Aorta (tissue), 5 donors: ENCODE measurements at places on chromosomes 5 and 9. TPM values are rescaled to one million over a fixed set of nuclear protein-coding genes. Genes with fewer than 3 reads are reported as not detected.

- no peaks in the 10 kb centered on the region for H3K4me1 ChIP-seq
- H3K4me3 ChIP-seq = no peak overlapping the region
- H3K27ac ChIP-seq = no peak overlapping the region
- peaks cover 2% of the 10 kb centered on the region for H3K27me3 ChIP-seq
- DNase-seq = no peak
Observed at GRCh38 chr5:169765176-169765996, 128.3 kb downstream of the DOCK2 start.

The HARS2 gene
- total RNA-seq = 33.0 TPM

The CNOT6 gene
- 17.6 TPM for total RNA-seq

The GALNT12 gene
- 3.3 TPM for total RNA-seq

GRCh38 chr5:102664616-102665335, 90.3 kb upstream of the PAM start:
- H3K4me3 ChIP-seq = no peak overlapping the region
- no peaks in the 10 kb centered on the region for H3K27me3 ChIP-seq
- no peaks in the 10 kb centered on the region for H3K36me3 ChIP-seq
- DNase-seq = no peak
- no peak overlapping the region for H3K27ac ChIP-seq

DNA sequence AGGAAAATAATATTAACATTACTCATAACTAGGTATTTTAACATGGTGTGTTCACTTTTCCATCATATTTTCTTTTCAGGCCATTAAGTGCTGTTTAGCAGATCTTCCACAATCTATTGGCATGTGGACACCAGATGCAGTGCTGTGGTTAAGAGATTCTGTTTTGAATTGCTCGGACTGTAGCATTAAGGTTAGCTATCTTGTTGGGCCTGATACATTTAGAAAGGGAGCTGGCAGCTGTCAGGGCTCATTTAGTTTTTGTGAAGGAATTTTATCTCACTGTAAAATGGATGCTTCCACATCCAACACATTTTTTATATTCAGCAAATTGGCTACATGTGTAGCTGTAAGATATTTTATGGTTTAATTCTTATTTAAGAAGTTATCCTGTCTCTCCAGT, 20.7 kb upstream of the TMOD1 start:
- H3K27ac ChIP-seq = no peak overlapping the region
- H3K4me3 ChIP-seq = no peak overlapping the region
- no peak for DNase-seq

DNA sequence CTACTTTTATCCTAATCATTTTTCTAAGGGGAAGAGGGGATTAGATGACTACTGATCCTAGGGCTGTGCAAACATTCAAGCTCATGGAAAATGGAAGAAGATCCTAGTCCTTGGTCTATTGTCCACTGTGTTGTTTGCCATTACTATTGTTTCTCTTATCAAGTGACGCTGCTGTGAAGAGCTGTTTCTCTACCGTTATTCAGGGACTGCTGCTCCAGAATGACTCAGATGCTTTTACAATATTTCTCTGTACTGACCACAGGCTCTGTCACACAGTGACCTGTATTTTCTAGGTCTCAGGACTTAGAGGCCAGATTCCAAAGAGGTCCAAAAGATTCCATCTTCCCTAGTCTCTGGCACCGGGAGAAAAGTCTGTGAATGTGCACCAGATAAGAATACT, 159.5 kb upstream of the CHD1 start:
- no peaks in the 10 kb centered on the region for H3K4me1 ChIP-seq
- H3K27ac ChIP-seq = no peak overlapping the region
- H3K4me3 ChIP-seq = no peak overlapping the region
- no peak for DNase-seq
- H3K27me3 ChIP-seq = no peaks in the 10 kb centered on the region
- no peaks in the 10 kb centered on the region for H3K36me3 ChIP-seq

The SLC6A18 gene
- not detected for total RNA-seq

DNA sequence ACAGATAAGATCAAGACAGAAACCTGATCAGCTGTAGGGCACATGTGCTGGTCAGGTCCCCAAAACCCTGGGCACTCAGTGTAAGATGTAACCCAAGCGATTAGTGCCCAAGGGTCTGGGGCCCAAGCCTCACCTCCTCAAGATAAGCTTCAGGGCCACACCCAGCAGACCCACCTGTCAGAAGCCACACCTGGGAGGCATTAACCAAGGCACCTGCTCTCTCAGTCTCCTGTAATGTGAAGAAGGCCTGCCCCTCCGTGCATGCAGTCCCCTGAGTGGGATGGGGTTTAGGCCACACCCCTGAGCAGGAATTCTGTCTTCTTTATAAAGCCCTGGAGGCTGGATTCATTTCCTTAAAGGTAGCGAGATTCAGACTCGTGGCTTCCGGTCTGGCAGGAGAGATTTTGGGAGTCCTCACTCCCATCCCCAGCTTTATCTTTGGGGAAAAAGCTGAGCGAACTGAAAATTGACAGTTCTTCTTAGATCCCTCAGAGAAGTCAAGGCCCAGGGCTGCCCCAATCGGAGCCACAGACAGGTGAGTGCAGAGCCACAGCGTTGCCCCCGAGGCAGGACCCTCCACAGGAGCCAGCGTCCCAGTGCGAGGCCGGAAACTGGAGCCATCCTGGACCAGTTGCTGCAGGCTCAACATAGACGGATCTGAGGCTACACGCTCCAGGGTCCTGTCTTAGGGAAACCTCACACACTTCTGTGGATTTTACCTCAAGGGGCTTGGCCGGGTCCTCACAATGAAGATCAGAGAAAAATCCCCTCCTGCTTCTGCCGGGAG, 357.6 kb upstream of the IRX4 start:
- no peak overlapping the region for H3K27ac ChIP-seq
- H3K27me3 ChIP-seq = no peaks in the 10 kb centered on the region
- DNase-seq = no peak
- no peak overlapping the region for H3K4me3 ChIP-seq

DNA sequence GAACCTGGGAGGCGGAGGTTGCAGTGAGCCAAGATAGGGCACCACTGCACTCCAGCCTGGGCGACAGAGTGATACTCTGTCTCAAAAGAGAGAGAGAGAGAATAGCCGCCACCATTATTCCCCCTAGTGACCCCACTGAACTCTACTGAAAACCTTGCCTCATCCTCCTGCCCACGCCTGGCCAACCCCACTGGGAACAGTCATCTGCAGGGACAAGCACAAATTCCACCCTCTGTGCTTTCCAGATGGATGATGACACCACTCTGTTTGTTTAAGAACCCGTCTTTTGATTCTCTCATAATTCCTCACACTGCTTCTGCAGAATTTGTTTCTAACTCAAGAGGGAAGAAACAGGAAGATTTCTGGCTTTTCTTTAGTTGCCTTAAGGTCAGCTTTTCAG, 12.2 kb downstream of the BHMT2 start:
- H3K27me3 ChIP-seq = no peaks in the 10 kb centered on the region
- H3K36me3 ChIP-seq = peaks cover 1% of the 10 kb centered on the region
- H3K4me1 ChIP-seq = no peaks in the 10 kb centered on the region
- no peak overlapping the region for H3K4me3 ChIP-seq
- no peak overlapping the region for H3K27ac ChIP-seq

The DELE1 gene
- 75.5 TPM for total RNA-seq

DNA sequence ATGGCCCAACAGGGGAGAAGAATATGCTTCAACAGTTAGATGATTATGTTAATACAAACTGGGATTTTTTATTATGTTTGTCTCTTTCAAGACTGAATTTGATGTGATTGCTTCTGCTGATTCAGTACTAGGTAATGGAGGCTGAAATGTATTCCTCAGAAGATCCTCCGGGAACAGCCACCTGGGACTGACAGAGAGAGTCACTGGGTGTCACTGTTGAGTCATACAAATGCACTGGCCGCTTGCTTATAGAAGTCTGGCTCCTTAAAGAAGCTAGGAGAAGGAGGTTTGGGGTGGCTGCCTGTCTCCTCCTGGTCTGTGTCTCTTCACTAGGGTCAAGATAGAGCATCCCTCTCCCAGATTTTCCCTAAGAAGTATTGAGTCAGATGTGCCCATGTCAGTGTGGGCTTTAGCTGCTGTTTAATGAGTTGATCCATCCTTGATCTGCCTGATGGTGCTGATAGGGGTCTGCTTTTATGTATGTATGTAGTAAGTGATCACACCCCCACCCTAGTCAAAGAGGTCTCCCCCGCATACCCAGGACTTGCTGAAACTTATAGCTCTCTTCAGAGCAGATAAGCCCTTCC, 773.4 kb downstream of the BRINP1 start:
- H3K4me1 ChIP-seq = no peaks in the 10 kb centered on the region
- no peaks in the 10 kb centered on the region for H3K27me3 ChIP-seq
- no peak overlapping the region for H3K4me3 ChIP-seq
- H3K36me3 ChIP-seq = no peaks in the 10 kb centered on the region
- no peak overlapping the region for H3K27ac ChIP-seq

The WDR38 gene
- not detected for total RNA-seq

GRCh38 chr9:71549023-71549422, 219.3 kb downstream of the CEMIP2 start:
- H3K27ac ChIP-seq = no peak overlapping the region
- no peaks in the 10 kb centered on the region for H3K27me3 ChIP-seq
- H3K4me3 ChIP-seq = no peak overlapping the region
- no peaks in the 10 kb centered on the region for H3K4me1 ChIP-seq

DNA sequence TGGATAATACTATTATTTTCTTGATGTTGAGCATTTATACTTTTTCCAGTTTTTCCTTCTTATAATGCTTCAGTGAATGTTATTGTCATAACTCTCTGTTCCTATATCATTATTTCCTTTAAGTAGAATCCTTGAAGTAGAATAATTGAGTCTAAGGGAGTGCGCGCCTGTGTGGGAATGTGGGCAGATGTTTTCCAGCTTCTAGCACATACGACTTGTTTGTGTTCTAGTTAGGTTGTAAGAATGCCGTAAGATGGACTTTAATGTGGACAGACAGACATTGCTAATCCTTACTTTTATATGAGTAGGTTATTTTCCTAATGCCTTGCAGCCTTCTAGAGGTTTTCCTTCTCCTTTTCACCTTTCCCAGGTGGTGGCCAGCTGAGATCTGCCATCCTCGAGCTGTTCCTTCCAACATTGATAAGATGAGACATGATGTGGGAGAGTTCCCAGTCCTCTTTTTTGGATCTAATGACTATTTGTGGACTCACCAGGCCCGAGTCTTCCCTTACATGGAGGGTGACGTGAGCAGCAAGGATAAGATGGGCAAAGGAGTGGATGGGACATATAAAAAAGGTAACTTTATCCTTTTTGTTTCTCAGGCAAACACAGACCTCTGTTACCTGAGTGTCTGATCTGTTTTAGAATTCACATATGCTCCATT, 34.2 kb downstream of the RAB24 start:
- H3K27me3 ChIP-seq = no peaks in the 10 kb centered on the region
- H3K36me3 ChIP-seq = peaks cover 4% of the 10 kb centered on the region
- no peak for DNase-seq
- no peak overlapping the region for H3K4me3 ChIP-seq

GRCh38 chr9:107637421-107638420, 148.2 kb upstream of the KLF4 start:
- peak overlapping the region; percentile 47 for H3K4me3 ChIP-seq
- H3K27ac ChIP-seq = peak overlapping the region; percentile 95
- no peaks in the 10 kb centered on the region for H3K36me3 ChIP-seq
- H3K4me1 ChIP-seq = no peaks in the 10 kb centered on the region
- no peaks in the 10 kb centered on the region for H3K27me3 ChIP-seq
- DNase-seq = peak; percentile 95

- no peaks in the 10 kb centered on the region for H3K4me1 ChIP-seq
- H3K36me3 ChIP-seq = no peaks in the 10 kb centered on the region
- no peak for DNase-seq
- no peak overlapping the region for H3K4me3 ChIP-seq
Observed at GRCh38 chr9:8564960-8565359, 765.4 kb upstream of the DMAC1 start.

The CAPSL gene
- total RNA-seq = not detected

DNA sequence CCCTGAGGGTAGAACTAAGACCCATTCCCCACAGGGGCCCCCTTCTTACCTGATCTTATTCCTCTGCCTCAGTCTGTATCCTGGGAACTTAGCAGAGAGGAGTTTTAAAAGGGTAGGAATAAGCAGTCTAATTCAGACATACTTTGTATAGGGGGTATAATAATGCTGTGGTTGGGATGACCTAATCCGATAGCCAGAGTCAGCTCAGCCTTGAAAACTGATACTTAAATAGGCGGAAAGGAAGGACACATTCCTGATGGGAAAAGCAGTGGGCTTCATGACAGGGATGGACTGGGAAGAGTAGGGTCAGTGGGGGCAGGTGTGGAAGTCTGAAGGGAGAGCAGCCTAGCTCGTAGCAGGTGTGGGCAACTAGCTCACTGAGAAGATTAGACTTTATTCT, 52.2 kb upstream of the TESK1 start:
- peak overlapping the region; percentile 18 for H3K27ac ChIP-seq
- no peak overlapping the region for H3K4me3 ChIP-seq
- DNase-seq = no peak
- H3K36me3 ChIP-seq = peaks cover 7% of the 10 kb centered on the region

DNA sequence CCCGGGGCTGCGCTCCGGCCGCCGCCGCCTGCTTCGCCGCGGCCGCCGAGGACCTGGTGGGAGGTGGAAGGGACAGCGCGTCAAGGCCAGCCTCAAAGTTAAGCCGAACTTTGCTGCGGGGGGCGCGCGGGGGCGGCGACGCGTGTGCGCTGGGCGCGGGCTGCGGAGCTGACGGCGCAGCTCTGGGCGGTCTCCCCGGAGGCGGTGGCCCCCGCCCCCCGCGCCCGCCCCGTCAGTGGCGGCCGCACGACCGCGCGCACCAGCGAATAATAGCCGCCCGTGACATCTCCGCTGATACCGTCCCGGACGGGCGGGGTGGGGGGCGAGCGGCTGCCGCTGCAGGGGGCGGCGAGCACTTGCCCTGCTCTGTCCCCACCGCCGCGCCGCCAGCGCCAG, 579 bp upstream of the FAM78A start:
- H3K27me3 ChIP-seq = no peaks in the 10 kb centered on the region
- no peak for DNase-seq
- no peaks in the 10 kb centered on the region for H3K36me3 ChIP-seq
- H3K4me1 ChIP-seq = no peaks in the 10 kb centered on the region

- no peak overlapping the region for H3K27ac ChIP-seq
- H3K27me3 ChIP-seq = no peaks in the 10 kb centered on the region
- peaks cover 1% of the 10 kb centered on the region for H3K4me1 ChIP-seq
- DNase-seq = no peak
- H3K36me3 ChIP-seq = no peaks in the 10 kb centered on the region
Observed at GRCh38 chr5:169656125-169656901, 19.2 kb downstream of the DOCK2 start.

The NUP214 gene
- total RNA-seq = 63.6 TPM

GRCh38 chr9:101689039-101689438, 49.4 kb downstream of the GRIN3A start:
- no peaks in the 10 kb centered on the region for H3K4me1 ChIP-seq
- no peak for DNase-seq
- no peaks in the 10 kb centered on the region for H3K27me3 ChIP-seq
- H3K27ac ChIP-seq = no peak overlapping the region
